ENCODE measurements at places on chromosomes 11 and 22.
A peak's percentile ranks its signal among the peaks of the same experiment; 100 is the strongest.

- peak; percentile 7 for DNase-seq
Observed at GRCh38 chr11:120527111-120527761, 15.7 kb downstream of the GRIK4 start.

DNA sequence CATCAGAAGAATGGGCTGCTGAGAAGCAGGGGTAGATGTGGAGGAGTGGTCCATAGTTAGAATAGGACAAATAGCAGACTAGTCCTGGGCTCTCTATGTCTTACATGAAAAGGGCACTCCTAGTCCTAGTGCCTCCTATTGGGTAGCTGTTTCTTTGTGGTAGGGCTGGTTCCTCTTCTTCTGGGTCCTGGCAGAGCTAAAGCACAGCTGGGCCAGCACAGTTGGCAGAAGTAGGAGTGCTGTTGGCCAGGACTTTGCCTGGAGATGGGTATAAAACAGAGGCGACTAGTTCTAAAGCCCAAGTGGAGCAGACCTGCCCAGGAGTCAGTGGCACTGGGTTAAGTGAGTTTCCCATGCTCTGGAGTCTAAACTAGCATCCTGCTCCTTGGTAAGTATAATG lies 55.2 kb downstream of the PPFIBP2 start:
- no peak for DNase-seq

DNA sequence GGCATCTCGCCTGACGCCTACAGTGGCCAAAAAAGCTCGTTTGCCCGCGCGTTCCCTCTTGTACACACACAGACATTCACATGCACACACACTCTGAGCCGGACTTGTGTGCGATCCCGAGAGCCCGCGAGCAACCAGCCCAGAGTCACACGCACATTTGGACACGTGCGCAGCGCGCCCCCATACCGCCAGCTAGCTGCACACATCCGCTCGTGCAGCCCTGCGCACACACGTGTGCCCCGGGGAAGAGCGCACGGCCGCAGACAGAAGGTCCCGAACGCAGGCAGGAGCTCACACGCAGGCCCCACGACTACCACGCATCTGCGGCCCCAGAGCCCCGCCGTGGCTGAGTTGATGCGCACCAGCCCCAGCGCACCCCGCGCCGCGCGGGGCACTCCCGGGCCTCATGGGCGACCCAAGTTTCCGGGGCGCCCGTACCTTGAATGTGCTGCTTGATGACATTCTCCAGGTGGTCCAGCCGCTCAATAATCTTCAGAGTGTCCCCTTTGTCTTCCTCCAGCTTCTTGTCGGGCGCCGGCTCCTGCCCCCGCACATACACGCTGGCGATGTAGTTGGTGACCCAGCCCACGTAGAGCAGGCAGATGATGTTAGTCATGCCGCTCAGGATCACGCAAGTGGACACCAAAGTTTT lies 758 bp downstream of the GALNT18 start:
- DNase-seq, result no peak

DNA sequence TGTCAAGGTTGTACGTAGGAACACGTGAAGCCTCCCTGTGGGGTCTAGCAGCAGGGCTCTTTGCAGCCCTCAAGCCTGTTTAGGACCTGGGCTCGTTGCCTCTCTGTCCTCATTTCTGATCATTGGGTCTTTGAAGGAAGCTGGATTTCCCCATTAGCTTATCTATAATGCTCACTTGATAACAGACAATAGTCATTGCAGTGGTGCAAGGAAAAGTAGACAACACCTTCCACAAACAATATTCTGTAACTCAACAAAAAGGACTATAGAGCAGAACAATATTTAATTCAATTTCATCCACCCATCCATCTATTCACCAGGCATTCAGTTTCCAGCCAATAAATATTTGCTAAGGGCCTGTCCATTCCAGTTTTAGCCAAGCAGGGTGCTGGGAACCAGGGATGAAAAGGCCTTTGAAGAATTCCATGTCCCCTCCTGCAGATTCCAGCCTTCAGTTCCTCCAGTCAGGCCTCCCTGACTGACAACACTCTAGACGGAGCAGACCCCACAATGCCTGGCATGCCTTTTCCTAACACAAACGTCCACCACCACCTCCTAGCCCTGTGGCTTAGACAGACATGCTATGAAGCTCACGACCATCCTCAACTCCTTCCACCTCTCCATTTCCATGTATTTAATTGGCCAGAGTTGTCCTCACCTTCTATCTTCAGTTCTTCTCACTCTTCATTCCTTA lies 12.7 kb upstream of the POLD3 start:
- no peak for DNase-seq

GRCh38 chr11:83068568-83068967 lies 3.1 kb downstream of the RAB30 start:
- no peak for DNase-seq

- DNase-seq, result no peak
Observed at GRCh38 chr22:34972191-34972897, 93.6 kb upstream of the ISX start.

GRCh38 chr11:64192434-64192833 lies 6.5 kb downstream of the STIP1 start:
- DNase-seq, result no peak

GRCh38 chr11:129295746-129296145 lies 79.9 kb upstream of the BARX2 start:
- DNase-seq, result peak; percentile 67

DNA sequence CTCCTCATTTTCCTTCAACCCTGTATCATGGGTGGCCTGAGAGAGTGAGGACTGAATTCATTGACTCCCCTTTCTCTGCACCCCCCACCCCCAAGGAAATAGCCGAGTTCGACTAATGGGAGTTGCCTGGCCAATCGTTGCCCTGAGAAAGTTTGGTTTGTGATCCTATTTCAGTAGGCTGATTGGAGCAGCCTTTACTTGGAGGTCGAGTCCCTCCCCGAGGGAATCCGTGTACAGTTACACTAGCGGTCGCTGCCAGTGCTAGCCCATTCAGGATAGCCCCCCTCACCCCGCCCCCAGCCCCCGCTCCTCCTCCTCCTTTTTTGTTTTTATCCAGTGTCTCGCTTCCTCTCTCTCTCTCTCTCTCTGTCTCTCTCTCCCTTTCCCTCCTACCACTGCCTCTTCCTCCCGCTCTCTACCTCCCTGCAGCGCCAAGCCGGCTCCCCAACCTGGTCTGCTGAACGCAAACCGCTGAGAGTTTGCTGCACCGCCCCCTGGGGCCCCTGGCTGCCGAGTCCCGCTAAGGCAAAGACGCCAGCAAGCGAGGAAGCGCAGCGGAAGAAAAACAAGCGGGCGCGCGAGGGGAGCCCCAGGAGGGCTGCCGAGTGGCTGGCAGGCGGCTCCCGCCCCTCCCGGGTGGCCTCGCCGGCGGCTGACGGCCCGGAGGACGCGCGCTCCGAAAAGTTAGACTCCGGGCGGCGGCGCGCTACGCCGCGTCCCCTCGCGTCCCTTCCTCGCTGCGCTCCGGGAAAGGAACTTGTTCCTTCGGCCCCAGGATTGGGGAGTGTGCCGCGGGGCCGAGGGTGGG lies at the start of gene GRAMD1B:
GRAMD1B (plus strand) TSS at position 357 of the 808 bp plus-strand sequence. CDS start 524 bp downstream, outside the sequence.
- peak; percentile 38 for DNase-seq

- DNase-seq, result no peak
Observed at GRCh38 chr22:28896611-28897010, 13.2 kb downstream of the ZNRF3 start.

DNA sequence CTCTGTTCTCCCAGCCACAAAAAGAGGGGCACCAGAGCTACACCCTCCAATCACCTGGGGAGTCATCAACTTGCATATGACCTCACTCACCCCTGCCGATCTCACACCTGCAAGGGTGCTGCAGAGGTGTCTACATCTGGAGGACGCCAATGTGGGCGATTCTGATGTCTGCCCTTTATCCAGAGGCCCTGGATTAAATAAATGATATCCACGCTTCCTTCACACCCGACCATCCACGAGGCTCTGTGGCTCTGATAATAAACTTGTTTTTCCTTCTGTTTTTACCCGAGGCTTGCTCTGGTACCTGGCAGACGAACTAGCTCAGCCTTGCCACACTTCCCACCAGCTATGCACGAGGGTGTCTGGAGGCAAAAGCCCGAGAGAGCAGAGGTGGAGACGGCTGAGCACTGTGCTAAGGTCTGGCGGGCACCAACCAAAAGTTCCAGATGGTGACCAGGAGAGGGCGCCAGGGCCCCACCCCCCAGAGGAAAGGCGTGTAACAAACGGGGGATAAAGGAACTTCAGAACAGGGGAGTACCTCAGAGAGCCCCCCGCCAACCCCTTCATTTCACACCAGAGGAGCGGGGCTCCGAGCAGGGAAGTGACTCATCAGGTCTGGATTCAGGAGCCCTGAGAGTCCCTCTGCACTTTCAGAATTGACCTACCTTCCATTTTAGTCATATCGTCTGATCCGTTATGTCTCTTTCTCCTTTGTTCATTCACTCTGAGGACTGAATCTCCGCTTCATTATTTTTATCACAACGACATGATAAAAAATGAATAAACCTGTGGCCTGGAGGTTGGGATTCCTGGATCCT lies 13.5 kb downstream of the SCN3B start:
- no peak for DNase-seq

DNA sequence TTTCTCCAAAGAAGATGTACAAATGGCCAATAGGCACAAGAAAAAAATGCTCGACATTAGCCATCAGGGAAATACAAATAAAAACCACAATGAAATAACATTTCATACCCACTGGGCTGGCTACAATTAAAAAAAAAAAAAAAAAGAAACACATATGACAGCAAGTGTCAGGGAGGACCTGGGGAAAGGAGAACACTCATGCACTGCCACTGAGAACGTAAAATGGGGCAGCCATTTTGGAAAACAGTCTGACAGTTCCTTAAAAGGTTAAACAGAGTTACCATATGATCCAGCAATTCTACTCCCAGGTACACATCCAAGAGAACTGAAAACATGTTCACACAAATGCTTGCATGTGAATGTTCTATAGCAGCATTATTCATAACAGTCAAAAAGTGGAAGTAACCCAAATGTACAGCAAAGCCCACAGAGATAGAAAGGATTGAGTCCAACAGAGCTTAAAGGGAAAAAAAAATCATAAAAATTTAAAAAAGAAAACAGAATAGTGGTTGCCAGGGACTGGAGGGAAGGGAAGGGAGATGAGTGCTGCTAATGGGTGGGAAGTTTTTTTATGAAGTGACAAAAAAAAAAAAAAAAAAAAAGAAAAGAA lies 48.4 kb upstream of the CYP2D6 start:
- no peak for DNase-seq

- peak; percentile 2 for DNase-seq
Observed at GRCh38 chr22:28978863-28979796, 82.5 kb downstream of the C22orf31 start.

DNA sequence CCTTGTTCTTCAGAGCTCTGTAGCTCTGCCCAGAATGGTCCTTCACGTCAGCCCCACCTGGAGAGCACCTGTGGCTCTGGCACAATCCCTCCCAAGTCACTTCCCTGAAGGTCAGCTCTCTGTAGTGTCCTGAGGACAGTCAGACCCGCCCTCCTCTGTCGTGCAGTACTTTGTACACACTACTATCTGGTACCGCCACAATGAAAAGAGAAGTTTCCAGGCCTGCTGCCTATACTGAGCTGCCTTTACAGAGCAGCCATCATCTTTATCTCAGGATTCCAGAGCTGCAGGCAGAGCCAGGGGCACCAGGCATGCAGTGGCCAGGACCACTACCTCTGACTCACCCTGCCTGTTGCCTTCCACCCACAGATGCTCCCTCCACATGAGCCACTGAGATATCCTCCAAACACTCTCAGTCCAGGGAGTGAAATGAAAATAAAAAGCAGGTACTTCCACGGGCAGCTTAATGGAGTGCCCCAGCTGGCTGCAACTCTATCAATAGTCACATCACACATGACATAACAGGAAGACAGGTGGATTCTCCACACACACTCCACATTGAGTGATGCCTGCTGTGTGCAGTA lies 7.3 kb downstream of the PACSIN2 start:
- peak; percentile 31 for DNase-seq

- no peak for DNase-seq
Observed at GRCh38 chr11:77999446-78000030, 5.1 kb upstream of the INTS4 start.

Measured in A172 (cell line).